H1 (cell line): ENCODE measurements at places on chromosomes 3 and 15. TPM values are rescaled to one million over a fixed set of nuclear protein-coding genes. Genes with fewer than 3 reads are reported as not detected.

The SEMA3F gene
- 37.0 and 39.6 TPM in 2 replicates for total RNA-seq

The CGNL1 gene
- 72.7 and 75.6 TPM in 2 replicates for total RNA-seq

DNA sequence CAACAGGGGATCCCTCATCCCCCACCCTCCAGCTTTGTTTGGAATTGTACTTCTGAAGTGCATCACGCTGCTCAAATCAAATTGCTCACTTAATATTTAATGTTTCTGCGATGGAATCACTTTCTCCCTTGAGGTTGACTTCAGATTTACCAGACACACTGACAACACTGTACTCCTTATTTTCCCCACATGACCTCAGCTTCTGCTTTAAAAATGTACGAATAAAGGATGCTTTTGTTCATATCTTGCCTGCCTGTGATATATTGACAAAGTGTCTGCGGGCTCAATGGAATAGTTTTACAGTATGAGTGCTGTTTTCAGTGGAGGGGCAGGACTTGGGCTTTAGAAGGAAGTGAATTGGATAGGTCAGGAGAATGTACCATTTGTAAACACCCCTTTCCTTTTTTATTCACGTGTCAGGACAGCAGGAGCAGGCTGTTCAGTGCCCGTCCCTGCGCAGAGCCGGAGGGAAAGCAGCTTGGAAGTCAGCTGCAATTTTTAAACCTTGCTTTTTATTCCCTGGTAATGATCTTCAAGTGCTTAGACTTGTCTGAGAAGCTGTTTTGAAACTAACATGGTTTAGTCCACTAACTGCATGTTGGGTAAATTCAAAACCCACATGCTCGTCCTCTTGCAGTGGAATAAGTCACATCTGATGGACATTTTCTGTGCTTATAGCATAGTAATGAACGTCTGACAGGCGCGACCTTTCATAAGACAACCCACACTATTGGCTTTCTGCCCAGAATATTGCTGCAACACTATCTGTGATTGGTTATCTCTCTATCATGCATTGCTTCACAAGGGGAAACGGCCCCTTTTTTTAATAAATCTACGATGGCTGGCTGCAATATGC, 29.9 kb downstream of the MBNL1 start:
- DNase-seq, result no peak

DNA sequence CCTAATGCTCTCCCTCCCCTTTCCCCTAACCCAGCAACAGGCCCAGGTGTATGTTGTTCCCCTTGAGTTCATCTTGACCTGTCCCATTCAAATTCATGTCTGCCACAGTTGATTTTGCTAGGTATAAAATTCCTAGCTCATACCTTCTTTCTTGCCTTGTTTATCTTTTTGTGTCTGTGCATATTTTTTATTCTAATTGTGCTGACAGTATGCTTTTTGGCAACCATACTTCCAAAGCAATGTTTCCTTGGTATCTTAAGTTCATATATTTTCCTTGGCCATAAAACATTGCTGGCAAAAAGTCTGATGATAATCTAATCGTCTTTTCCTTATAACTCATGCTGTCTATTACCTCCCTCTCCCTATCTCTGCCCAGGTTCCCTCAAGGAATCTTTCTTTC, 15.5 kb downstream of the LNP1 start:
- no peak for DNase-seq

- no peak for DNase-seq
Observed at GRCh38 chr15:80785811-80786354, 6.7 kb downstream of the CEMIP start.

DNA sequence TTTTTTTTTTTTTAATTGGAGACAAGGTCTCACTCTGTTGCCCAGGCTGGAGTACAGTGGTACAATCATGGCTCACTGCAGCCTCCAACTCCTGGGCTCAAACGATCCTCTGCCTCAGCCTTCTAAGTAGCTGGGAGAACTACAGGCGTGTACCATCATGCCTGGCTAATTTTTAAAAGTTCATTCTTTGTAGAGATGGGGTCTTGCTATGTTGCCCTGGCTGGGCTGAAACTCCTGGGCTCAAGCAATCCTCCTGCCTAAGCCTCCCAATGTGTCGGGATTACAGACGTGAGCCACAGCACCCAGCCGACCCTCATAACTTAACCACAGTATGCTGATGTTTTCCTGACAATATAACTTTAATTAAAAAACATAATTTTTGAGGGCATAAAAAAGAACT, 24.3 kb downstream of the IL17RD start:
- no peak for DNase-seq

DNA sequence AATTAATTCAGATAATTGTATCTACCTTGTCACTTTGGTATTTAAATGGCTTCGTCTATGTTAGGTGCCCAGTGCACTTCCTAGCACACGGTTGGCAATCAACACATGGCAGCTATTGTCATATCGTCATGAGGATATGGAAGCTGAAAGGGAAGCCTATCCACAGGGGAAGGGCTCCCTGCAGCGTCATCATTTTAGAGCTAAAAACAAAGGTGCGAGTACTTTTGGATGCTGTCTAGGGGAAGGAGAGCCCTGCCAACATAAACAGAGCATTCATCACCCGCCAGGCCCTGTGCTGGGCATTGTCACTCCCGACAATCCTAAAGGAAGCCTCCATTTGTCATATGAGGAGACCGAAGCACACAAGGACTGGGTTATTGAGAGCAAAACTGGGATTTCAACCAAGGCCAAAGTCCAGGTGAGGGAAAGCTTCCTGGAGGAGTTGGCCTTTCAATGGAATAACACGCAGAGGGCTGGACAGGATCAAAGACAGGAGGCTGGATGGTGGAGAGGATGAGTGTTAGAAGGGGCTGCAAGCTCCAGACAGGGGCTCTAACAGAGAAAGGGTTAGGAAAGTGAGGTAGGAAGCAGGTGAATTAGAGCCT, 8.0 kb upstream of the PARL start:
- DNase-seq, result no peak

GRCh38 chr15:82292271-82292670, 29.7 kb downstream of the SAXO2 start:
- no peak for DNase-seq

DNA sequence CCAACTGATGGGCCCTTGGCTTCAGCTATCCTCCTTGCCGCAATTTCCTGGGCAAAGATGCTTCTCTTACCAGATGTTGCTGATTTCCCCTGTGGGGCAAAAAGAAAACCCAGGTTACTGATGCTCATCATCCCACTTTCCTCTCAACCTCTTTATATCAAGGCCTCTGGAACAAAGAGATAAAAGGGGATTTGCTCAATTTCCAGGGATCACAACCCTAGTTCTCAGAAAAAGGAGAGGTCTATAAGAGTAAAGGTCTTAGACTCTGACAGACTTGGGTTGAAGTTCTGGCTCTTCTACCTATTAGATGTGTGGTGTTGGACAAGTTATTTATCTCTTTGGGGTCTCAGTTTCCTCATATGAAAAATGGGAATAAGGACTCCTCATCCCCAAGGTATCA, 8.5 kb downstream of the RPAP1 start:
- no peak for DNase-seq

GRCh38 chr15:39061952-39062464, 497.4 kb upstream of the RASGRP1 start:
- peak; percentile 5 for DNase-seq

DNA sequence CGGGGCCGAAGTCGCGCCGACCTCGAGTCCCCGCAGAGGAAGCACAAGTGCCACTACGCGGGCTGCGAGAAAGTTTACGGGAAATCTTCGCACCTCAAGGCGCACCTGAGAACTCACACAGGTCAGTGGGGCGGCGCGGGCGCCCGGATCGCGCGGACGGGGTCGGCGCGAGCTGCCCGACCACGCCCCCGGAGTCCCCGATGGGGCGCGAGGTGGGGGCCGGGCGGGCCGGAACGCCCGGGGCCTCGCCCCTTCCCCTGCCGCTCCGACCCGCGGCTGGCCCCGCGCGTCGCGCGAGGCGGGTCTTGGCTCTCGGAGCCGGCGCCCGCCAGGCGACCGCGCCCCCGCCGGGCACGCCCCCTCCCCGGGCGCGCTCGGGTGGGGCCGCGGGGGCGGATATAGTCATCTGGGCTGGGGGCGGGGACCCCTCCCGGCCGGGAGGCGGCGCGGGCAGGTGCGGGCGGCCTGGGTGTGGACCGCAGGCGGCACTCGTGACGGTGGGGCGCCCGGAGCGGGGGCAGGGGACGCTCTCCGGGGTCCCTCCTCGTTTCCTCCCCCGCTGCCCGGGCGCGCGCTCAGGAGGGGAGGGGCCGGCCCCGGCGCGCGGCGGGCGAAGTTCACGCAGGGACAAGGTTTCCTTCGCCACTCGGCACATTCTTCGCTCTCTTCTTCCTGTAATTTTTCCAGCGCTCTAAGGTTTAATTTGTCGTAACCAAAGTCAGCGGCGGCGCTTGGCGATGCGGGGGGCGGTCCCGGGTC, 1.2 kb downstream of the KLF13 start:
- no peak for DNase-seq

The TGM4 gene
- not detected in 2 replicates for total RNA-seq

The SPTBN5 gene
- 0.84 and 1.1 TPM in 2 replicates for total RNA-seq

GRCh38 chr15:50225938-50226337, 39.6 kb downstream of the HDC start:
- DNase-seq, result no peak

DNA sequence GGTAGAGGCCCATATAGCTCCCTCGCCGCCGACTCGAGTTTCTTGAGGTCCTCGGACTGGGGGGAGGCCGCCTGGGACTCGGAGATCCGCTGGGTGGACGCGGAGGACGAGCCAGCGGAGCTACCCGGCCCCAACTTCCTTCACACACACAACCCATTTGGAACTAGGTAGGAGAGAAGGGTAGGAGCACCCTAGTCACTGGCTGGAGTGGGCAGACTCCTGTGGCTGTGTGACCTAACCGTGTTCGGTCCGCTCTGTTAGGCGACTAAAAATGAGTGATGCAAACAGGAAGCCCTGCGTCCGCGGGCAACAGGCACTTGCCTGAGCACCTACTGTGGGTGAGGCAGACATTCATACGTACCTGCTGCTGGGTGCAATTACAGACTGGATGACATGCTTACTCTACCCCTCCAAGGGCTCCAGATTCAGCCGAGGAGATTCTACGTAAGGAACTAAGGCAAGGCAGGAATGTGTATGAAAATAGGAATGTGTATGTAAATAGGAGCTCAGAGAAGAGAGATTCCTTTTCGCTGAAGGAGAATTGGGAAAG, 4.6 kb upstream of the SIN3A start:
- no peak for DNase-seq

The GDPGP1 gene
- total RNA-seq, result 3.7 and 5.6 TPM in 2 replicates

- no peak for DNase-seq
Observed at GRCh38 chr15:75966073-75966472, 46.2 kb downstream of the NRG4 start.

The AHSG gene
- 0.78 and 1.1 TPM in 2 replicates for total RNA-seq

DNA sequence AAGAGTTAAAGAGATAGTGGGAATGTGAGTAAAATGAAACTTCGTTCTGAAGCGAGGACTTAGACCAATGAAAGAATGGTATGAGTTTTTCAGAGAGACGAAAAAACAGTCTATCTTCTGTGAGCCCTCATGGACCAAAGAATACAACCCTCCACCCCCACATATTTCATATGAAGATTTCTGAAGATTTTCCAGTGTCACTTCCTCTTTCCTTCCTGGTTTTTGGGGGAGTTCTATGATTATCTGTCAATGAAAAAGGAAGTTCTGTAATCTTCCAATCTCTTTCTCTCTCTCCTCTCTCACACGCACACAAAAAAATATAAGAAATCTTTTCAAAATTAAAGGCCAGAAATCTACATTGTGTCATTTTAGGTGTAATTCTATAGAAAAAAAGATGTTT, 27.7 kb downstream of the CMSS1 start:
- no peak for DNase-seq

The ISL2 gene
- total RNA-seq, result 0.33 and 0.99 TPM in 2 replicates

GRCh38 chr15:98874370-98874769, 133.2 kb downstream of the PGPEP1L start:
- DNase-seq, result no peak

The STARD5 gene
- total RNA-seq, result 5.5 and 5.8 TPM in 2 replicates

The CCDC54 gene
- total RNA-seq, result not detected in 2 replicates

The NR1I2 gene
- total RNA-seq, result 0.28 and 0.44 TPM in 2 replicates

The FES gene
- total RNA-seq, result 6.8 and 8.6 TPM in 2 replicates

- DNase-seq, result no peak
Observed at GRCh38 chr3:42515391-42515916, 13.0 kb downstream of the VIPR1 start.

GRCh38 chr15:65494076-65494475, 23.4 kb downstream of the DPP8 start:
- no peak for DNase-seq

The CSTA gene
- not detected in 2 replicates for total RNA-seq

- no peak for DNase-seq
Observed at GRCh38 chr3:17500618-17501017, 241.8 kb downstream of the TBC1D5 start.

GRCh38 chr3:68424796-68425460, 507.4 kb downstream of the TAFA4 start:
- no peak for DNase-seq

The TLR9 gene
- not detected in 2 replicates for total RNA-seq

The WDR49 gene
- 1.7 and 3.2 TPM in 2 replicates for total RNA-seq

- no peak for DNase-seq
Observed at GRCh38 chr3:126339466-126339865, 17.7 kb downstream of the KLF15 start.

- DNase-seq, result peak; percentile 6
Observed at GRCh38 chr3:10775259-10775658, 40.8 kb upstream of the SLC6A11 start.
